ENCODE measurements at places on chromosomes 7 and 10.

- no peak for DNase-seq
These were observed 671 bp upstream of the CLEC2L start for GRCh38 chr7:139522830-139523198.

DNA sequence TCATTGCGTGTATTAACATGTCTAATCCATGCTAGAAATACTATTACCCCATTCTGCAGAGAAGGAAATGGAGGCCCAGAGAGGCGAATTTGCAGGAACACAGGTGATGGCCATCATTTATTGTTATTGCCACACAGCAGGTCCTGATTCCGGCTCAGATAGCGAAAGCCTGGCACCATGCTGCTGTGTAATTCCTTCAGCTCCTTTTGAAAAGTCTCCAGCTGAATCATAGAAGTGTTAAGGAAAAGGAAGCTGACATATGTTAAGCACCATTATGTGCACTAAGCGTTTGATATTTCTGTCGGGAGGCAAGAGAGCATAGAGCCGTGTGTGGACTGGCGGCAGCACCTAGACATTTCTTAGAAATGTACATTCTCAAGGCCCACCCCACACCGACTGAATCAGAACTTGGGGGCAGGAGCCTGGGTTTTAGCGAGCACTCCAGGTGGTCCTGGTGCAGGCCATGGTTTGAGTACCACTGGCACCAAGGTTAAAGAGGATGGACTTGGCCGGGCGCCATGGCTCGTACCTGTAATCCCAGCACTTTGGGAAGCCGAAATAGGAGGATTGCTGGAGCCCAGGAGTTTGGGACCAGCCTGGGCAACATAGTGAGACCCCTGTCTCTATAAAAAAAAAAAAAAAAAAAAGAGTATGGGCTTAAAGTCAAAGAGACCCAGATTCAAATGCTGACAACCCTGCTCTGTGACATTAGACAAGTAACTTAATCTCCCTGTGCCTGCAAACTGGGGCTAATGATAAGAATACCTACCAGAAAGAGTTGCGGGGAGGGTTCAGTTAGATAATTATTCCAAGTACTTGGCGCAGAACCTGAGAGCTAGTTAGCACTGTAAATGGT, 52.2 kb downstream of the UNC5B start:
- peak; percentile 43 for DNase-seq

DNA sequence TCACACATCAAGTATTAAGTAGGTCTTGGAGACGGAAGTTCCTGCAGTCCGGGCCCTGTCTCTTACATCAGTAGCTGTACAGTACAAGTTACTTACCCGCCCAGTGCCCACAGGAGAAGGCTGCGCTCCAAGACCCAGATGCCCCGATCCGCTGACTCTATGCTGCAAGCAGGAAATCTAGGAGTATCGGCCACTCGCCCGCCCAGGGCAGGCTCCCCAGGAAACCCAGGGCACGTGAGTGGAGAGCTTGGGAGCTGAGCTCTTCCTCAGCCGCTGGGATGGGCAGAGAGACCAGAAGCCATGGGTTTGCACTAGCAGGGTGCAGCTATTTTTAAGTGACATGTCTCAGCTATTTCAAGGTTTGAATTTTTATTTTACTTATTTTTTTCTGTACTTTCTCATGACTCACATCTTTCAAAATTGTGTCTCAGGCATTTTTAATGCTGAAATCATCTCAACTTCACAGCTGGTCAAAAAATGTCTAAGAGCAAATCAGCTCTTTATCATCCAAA, 1.9 kb upstream of the GPER1 start:
- no peak for DNase-seq

- DNase-seq: no peak
These were observed 52.2 kb downstream of the IGF2BP3 start for GRCh38 chr7:23418046-23418445.

DNA sequence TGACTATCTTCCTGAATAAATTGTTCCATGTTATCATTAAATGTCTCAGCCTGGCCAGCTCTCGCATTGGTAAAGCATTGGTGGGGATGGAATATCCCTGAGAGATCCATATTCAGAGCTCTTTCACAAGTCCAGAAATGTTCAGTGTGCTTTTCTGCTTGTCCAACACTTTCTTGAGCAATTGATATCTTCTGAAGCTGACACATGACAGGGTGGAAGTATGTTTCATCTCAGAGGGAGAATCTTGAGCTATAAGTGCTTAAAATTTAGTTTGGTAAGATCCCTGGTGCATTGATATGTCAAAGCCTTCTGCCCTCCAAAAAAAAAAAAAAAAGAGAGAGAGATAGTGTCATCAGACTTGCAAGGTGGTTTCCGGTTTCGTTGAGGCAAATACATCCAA, 7.4 kb downstream of the IFIT3 start:
- no peak for DNase-seq

DNA sequence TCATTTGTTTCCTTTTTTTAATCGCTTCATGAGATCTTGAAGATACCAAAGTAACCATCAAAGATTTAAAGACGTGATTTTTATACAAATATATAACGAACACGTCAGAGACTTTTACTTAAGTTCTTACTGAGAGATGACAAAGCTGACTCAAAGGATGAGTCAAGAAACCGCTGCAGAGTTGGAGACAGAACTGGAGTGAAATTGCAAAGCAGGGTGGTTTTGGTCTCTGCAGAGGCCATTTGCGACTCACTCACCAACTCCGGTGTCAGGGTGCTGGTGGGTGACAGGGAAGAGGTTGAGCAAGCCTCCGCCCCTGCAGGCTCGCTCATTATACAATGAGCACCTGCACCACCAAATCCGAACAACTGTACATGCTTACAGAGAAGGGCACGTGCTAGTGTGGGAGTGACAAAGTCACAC, 75.2 kb downstream of the DNAJB6 start:
- no peak for DNase-seq

GRCh38 chr7:50304911-50305582, 531 bp downstream of the IKZF1 start:
- DNase-seq: no peak

DNA sequence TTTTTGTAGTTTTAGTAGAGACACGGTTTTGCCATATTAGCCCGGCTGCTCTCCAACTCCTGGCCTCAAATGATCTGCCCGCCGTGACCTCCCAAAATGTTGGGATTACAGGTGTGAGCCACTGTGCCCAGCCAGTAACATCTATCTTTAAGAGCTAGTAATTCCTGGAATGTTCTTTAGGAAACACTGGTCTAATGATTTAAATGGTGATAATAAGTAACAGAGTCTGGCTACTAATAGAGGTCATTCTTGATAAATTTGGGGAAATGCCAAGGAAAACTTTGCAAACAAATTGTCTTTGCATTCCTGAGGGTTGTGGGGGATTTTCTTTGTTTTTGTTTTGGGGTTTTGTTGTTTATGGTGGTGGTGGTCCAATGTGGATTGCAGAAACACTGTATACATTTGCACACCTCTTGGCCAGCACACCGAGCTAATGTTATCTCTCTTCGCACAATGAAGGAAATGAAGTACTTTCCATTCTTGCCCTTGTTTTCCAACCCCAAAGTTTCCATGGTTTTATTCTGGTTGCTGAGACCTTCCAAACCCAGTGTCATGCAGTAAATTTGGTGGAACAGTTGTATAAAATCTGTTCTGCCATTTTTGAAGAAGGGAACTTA, 51.3 kb upstream of the WIPF3 start:
- DNase-seq: no peak

DNA sequence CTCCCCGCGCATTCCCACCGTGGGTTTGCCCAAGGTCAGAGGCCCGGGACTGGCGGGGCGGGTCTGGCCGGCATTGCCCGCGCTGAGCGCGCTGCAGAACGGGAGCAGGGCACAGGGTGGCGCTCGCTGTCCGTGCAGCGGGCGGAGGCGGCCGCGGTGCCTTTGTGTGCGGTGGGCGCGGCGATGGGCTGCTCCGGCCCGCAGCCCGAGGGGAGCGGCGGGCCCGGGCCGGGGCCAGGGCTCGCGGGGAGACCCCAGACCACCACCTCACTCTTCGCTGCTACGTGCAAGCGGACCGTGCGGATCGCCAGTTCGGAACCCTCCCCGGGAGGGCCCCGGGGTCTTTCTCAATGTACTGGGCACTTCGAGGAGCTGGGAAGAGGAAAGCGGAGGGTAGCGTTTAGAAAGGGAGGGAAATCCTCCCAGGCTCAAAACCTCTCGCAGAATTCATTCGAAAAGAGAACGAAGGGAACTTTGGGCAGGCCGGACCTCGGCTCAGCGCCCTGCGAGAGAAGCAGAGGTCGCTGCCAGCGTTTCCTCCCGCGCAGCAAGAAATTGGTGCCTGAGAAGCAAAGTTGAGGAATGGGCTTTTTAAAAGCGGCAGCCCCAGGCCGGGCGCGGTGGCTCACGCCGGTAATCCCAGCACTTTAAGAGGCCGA, 8.5 kb downstream of the SP8 start:
- no peak for DNase-seq

GRCh38 chr10:48633381-48634197, 28.7 kb upstream of the ARHGAP22 start:
- DNase-seq: no peak

DNA sequence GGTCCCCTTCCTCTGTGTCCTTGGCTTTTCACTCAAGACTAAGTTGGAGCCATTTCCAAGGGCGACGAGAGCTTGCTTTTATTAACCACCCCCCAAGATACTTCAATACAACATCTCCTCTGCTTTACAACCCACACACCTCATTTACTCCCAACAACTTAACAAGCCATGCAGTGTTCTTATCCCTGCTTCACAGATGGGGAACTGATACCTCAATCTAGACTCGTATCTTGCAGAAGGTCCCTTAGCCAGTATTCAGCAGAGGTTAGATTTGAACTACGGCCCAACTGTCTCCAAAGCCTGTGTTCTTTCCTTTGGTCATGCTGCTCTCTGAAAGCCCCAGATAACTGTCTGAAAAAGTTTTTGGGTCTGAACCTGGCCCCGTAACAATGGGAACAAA, 444.8 kb downstream of the GRID1 start:
- no peak for DNase-seq

DNA sequence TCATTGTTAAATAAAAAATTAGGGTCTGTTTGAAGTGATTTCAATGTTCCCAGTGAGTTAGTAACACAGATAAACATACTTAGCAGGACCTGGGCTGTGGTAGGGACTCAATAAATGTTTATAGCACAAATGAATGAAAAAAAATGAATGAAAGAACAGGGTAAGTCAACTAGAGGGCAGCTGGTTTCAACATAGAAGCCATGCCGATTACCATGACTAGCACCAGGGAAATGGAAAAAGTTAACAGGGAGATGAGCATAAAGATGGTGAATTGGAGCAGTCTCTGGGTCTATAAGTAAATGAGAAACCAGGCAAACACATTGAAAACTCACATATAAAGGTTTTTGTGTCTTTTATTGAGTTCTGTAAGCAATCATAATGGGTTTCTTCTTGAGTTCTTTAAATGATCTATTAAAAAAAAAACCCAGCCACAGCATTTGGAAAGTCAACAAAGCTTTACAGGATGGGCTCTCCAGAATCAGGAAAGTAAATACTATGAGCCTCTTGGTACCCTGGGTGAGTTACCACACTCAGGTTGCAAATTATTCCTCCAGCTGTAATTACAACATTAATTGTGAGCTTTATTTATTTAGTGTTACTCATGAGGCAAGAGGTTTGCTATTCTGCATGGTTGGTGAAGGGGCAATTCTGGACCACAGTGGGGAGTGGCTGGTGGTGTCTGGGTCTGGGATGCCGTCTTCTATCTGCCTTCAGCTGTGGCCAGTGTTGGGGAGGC, 46.1 kb upstream of the MTPN start:
- no peak for DNase-seq

- DNase-seq: no peak
These were observed 5.2 kb downstream of the MTG1 start for GRCh38 chr10:133399123-133399601.

GRCh38 chr7:51344406-51345138, 28.0 kb upstream of the COBL start:
- no peak for DNase-seq

GRCh38 chr10:108902619-108903285, 1020.6 kb downstream of the XPNPEP1 start:
- no peak for DNase-seq

- DNase-seq: no peak
These were observed 20.5 kb downstream of the SPAG6 start for GRCh38 chr10:22365644-22366434.

- DNase-seq: no peak
These were observed 32.7 kb downstream of the KCNMA1 start for GRCh38 chr10:77604941-77605351.

GRCh38 chr7:151187409-151188251, 580 bp upstream of the ASB10 start:
- DNase-seq: peak; percentile 83

GRCh38 chr7:80916770-80917741, 1.8 kb downstream of the SEMA3C start:
- no peak for DNase-seq

- DNase-seq: peak; percentile 61
These were observed 246.8 kb downstream of the SKIDA1 start for GRCh38 chr10:21278491-21279216.

DNA sequence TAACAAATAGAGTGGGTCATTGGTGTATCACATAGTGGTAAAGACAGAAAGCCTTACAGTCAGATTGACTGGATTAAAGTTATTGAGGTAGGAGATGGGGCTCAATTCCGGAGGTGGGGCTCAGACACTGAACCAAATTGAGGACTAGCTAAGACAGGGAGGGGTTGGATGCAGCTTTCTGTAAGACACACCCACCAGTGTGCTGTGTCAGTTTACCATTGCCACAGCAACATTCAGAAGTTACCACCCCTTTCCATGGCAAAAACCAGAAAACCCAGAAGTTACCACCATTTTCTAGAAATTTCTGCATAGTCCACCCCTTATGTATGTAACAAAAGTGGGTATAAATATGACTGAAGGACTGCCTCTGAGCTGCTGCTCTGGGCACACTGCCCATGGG, 167.6 kb upstream of the TMEM72 start:
- no peak for DNase-seq

- DNase-seq: no peak
These were observed 201.7 kb downstream of the BICC1 start for GRCh38 chr10:58714409-58714808.

- DNase-seq: no peak
These were observed 353.5 kb downstream of the ELMO1 start for GRCh38 chr7:37095122-37095521.

GRCh38 chr7:70569335-70569819, 562.6 kb upstream of the GALNT17 start:
- DNase-seq: peak; percentile 77

DNA sequence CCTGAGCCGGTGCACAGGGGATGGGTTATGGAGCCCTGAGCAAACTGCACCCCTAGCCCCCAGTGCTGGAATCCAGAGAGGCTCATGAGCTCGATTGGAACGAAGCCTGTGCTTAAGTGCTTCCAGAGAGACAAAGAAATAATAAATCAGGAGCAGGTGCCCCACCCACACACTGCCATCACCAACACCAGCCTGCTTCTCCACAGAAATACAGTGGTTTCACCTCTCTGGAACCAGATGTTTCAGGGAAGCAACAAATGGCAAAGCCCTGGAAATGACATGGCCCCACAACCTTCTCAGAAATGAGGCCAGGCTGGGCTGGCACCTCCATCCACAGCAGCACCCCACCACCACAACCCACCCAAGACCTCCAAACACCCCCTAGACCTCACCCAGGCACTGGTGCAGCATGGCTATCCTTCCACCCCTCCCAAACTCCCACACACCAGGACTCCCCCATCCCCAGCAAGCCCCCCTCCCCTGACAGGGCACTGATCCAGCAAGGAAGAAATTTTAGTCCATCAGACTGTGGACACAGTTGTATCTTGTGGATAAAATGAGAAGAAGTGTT, 4.1 kb upstream of the SLC18A3 start:
- DNase-seq: no peak

GRCh38 chr10:94042001-94042833, 48.5 kb downstream of the PLCE1 start:
- DNase-seq: no peak
